Esophagus squamous epithelium (tissue), 5 donors: ENCODE measurements at places on chromosomes 11 and 22.

DNA sequence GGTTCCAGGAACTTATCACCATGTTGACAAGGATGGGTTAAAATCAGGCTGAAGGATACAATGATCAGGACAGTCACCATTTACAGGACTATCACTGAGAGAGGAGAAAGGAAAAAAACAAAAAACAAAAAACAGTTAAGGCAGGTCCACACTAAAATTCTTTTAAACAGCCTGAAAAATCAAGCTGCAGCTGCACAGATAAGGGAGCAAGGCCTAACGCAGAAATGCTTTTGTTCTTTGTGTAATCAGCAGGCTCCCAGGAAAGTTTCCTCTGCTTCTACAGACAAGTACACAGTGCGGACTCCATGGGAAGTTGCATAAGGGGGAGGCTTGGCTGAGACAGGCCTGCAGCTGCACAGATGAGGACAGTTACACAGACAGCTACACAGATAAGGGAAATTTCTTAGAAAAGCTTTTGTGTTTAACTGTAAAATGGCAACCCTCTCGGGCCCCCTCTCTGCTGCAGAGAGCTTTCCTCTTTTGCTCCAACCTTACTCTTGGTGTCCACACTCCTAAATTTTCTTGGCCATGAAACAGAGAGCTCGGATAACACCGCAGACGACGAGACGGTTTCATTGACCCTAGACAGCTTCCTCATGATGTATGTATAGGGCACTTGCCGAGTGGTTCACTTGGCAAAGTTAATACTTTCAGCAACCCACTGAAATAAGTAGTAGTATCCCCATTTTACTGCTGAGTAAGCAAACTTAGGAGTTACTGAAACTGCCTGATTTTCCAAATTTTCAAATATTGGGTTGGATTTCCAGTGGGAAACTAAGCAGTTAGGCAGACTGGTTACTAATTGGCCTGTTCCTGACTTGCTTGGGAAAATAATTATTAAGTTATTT lies 45.5 kb downstream of the PIWIL3 start:
- DNase-seq, result no peak

GRCh38 chr11:74024261-74025029 lies 15.6 kb upstream of the UCP3 start:
- DNase-seq, result no peak

GRCh38 chr11:35216962-35217678 lies 78.1 kb downstream of the CD44 start:
- no peak for DNase-seq

- DNase-seq, result no peak
Observed at GRCh38 chr11:65060913-65061408, 2.6 kb upstream of the NAALADL1 start.

DNA sequence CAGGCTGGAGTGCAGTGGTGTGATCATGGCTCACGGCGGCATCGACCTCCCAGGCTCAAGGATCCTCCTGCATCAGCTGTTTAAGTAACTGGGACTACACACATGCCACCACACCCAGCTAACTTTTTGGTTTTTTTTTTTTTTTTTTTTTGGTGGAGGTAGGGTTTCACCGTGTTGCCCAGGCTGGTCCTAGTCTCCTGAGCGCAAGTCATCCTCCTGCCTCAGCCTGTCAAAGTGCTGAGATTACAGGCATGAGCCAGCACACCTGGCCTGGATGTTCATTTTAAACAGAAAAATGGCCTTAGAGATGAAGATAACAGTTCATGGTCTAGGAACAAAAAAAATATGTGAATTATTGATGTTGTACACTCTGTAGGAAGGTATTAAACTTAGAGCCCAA lies 13.6 kb upstream of the SLC25A18 start:
- DNase-seq, result no peak

- no peak for DNase-seq
Observed at GRCh38 chr22:50672041-50672440, 582 bp upstream of the SHANK3 start.
